ENCODE measurements at places on chromosomes 16 and 17. TPM values are rescaled to one million over a fixed set of nuclear protein-coding genes. Genes with fewer than 3 reads are reported as not detected.
A peak's percentile ranks its signal among the peaks of the same experiment; 100 is the strongest.

ABCC11 gene
- 0.15 TPM for total RNA-seq

- H3K27ac ChIP-seq = peak overlapping the region; percentile 76
- peaks cover 29% of the 10 kb centered on the region for H3K36me3 ChIP-seq
- peaks cover 80% of the 10 kb centered on the region for H3K4me1 ChIP-seq
- peak overlapping the region; percentile 16 for H3K4me3 ChIP-seq
- no peaks in the 10 kb centered on the region for H3K27me3 ChIP-seq
Observed at GRCh38 chr17:17075125-17075781, 33.0 kb downstream of the MPRIP start.

DNA sequence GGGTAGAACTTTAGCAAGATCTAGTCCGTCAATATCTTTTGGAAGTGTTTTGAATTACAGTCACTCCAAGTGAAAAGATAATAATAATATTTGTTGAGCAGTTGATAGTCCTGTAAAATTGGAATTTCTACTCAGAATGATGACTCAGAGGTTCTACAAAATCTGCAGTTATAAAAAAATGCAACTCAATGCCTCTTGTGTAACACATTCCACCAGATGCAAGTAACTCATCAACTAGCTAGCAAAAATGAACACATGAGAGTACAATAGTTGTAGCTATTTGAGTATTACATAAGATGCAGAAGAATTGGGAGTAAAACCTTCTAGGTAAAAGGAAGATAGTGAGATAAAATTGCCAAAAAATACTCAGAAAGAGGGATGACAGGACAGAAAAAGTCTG, 177.2 kb downstream of the CDH8 start:
- DNase-seq = no peak
- H3K4me3 ChIP-seq = no peak overlapping the region
- H3K27ac ChIP-seq = no peak overlapping the region
- no peaks in the 10 kb centered on the region for H3K36me3 ChIP-seq
- no peaks in the 10 kb centered on the region for H3K27me3 ChIP-seq

DNA sequence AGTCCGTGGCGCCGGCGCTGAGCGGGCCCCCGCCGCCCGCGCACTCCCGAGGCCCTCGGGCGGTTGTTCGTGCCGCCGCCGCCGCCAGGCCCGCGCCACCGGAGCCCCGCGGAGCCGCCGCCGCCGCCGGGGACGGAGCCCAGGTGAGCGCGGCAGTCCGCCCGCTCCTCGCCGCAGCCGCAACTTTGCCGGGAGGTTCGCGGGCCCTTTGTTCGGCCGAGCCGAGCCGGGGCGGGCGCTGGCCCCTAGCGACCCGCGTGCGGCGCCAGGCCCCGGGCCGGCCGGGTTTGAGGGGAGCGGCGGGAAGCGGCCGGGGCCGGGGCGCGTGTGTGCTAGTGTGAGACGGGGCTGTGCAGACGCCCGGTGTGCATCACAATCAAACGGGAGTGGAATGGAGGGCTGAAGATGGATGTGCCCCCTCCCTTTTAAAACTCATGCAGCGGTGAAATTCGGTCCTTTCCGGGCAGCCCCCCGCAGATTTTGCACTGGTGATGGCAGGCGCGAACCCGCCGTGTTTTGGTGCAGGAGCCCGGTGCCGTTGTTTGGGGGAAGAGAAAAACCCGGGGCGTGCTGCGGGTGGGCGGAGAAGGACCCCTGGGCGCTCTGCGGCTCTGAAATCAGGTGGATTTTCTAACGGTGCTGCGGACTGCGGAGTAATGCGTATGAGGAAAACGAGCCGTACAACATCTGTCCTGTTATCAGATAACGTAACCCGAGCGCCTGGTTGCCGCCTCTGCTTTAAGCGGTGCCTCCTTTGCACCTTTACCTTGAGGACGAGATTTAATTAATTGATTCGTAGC, 823 bp downstream of the TNRC6C start:
- no peak for DNase-seq
- H3K27ac ChIP-seq = no peak overlapping the region
- H3K4me1 ChIP-seq = peaks cover 39% of the 10 kb centered on the region
- H3K4me3 ChIP-seq = peak overlapping the region; percentile 88
- peaks cover 31% of the 10 kb centered on the region for H3K27me3 ChIP-seq
- no peaks in the 10 kb centered on the region for H3K36me3 ChIP-seq

DNA sequence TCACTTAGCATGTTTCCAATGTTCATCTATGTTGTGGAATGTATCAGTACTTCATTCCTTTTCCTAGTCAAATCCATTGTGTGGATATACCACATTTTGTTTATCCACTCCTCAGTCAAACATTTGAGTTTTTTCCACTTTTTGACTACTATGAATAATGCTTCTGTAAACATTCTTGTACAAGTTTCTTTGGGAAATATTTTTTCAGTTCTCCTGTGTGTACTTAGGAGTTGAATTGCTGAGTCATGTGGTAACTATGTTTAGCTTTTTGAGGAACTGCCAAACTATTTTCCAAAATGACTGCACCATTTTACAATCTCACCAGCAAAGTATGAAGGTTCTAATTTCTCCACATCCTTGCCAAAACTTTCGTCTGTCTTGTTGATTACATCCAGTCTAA, 223.7 kb upstream of the AXIN2 start:
- H3K27ac ChIP-seq = peak overlapping the region; percentile 84
- no peaks in the 10 kb centered on the region for H3K27me3 ChIP-seq
- DNase-seq = peak; percentile 92

DNA sequence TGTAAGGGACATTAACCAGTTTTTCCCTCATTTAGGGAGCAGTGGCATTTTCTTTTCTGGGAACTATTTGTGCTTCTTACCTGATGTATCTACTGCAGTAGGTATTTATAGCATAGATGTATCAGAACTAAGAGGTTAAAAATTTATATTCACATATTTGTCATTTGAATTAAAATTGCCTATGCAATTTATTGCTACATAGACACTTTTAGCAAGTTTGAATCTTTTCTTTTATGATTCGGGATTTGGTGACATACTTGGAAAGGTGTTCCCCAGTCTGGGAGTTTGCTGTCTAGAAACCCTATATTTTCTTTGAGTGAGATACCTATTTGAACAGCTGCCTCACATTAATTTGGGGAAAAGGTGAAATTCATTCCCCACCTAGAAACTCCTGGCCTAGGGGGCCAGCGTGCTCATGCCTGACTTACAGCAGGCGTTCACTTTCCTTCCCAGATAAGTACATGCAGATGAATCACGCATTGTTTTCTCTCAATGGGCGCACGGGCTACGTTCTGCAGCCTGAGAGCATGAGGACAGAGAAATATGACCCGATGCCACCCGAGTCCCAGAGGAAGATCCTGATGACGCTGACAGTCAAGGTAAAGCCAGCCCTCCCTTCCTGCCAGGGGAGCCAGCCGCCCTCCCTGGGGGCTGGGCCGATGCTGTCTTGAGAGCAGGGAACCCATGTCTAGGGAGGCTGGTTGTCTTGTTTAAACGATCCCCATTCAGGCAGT, 73.8 kb downstream of the SDR42E1 start:
- H3K4me1 ChIP-seq = peaks cover 8% of the 10 kb centered on the region
- peaks cover 10% of the 10 kb centered on the region for H3K27me3 ChIP-seq
- H3K27ac ChIP-seq = no peak overlapping the region

DNA sequence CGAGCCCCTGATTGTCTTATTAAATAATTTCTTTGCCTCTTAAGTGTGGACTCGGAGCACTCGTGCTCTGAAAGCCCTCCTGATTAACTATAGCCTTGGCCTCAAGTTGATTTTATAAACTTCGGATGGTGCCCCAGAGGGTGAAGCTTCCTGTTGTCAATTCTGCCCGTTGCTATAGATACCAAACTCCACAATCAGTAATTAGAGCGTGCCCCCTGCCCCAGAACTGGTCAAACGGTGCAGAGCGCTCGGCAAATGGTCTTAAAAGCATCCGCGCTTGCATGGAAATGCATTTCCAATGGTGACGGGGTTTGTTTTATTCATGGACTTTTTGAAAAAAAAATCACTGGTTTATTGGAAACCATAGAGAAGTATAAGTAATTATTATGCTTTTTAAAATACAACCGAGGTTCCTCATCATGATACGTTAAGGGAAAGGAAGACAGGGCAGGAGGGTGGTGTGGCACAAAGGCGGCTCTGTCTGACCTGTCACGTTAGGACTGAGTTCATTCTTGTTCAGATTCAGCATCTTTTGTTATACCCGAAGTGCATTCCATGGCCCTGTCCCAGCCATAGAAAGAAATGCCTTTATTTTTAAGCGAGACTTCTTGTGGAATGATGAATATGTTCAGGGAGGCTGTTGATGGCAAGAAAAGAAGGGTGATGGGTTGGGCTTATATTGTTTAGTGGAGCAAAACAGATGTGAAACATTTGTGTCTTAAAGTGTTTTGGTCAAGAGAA, 476.4 kb downstream of the MAF start:
- no peak overlapping the region for H3K27ac ChIP-seq
- no peaks in the 10 kb centered on the region for H3K4me1 ChIP-seq
- DNase-seq = no peak
- no peaks in the 10 kb centered on the region for H3K36me3 ChIP-seq
- H3K27me3 ChIP-seq = peaks cover 2% of the 10 kb centered on the region
- no peak overlapping the region for H3K4me3 ChIP-seq
